ENCODE measurements at places on chromosomes 6 and 20. TPM values are rescaled to one million over a fixed set of nuclear protein-coding genes. Genes with fewer than 3 reads are reported as not detected.

Gene STX11
- 11.0 TPM for polyA plus RNA-seq

Gene TAB2
- 28.9 TPM for polyA plus RNA-seq

Gene SAYSD1
- 14.0 TPM for polyA plus RNA-seq

Gene ARHGAP40
- not detected for polyA plus RNA-seq

Gene FOXF2
- polyA plus RNA-seq, result not detected

- H3K4me3 ChIP-seq, result no peak overlapping the region
- no peak for DNase-seq
- no peak overlapping the region for H3K27ac ChIP-seq
- no peaks in the 10 kb centered on the region for H3K4me1 ChIP-seq
Observed at GRCh38 chr6:52555518-52556233, 21.2 kb downstream of the TRAM2 start.

DNA sequence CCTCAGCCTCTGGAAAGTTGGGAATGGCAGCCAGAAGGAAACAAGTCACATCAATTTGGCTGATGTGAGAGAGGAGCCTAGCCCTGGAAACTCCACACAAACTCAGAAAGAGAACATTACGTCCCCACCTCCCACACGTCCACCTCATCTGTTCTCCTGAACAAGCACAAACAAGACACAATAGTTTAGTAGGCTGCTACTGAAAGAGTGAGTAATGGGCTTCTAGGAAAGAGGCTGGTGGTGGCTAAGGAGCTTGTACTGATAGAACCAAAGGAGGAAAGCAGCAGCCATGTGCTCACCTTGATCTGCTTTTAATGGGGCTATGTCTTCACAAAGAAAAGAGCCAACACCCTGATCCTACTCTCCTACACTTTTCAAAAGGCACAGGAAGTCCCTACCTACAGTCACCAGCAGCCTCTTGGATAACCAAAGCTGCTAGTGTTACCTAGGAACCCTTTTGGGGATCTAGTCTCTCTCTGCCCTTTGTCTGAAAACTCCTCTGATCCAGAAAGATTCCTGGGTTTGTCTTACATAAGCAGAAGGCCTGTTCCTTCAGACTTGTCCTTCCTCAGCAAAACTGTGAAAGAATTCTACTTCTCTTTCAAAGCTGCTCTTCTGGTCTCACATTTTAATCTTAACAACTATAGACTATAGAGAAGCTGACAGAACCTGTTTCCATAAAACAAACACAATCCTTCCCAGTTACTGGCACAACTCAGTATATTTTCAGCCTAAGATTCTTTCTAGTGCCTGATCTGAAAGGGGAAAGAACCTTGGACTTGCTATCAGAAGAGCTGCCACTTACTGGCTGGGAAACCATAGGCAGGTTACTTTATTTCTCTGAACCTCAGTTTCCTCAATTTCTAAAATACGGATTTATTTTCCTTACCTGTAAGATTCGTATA lies 3.1 kb downstream of the PLAGL2 start:
- no peak overlapping the region for H3K4me3 ChIP-seq
- H3K27ac ChIP-seq, result no peak overlapping the region
- peaks cover 65% of the 10 kb centered on the region for H3K4me1 ChIP-seq
- H3K36me3 ChIP-seq, result peaks cover 15% of the 10 kb centered on the region
- H3K27me3 ChIP-seq, result no peaks in the 10 kb centered on the region
- DNase-seq, result no peak

- peaks cover 6% of the 10 kb centered on the region for H3K36me3 ChIP-seq
- DNase-seq, result no peak
- no peaks in the 10 kb centered on the region for H3K27me3 ChIP-seq
Observed at GRCh38 chr6:20575125-20575524, 40.9 kb downstream of the CDKAL1 start.

- no peaks in the 10 kb centered on the region for H3K36me3 ChIP-seq
- DNase-seq, result no peak
- H3K4me3 ChIP-seq, result no peak overlapping the region
- no peak overlapping the region for H3K27ac ChIP-seq
- H3K4me1 ChIP-seq, result no peaks in the 10 kb centered on the region
- H3K27me3 ChIP-seq, result no peaks in the 10 kb centered on the region
Observed at GRCh38 chr20:55057779-55058415, 582.5 kb downstream of the DOK5 start.

GRCh38 chr6:95601133-95601532 lies 23.8 kb downstream of the MANEA start:
- no peaks in the 10 kb centered on the region for H3K27me3 ChIP-seq
- no peak overlapping the region for H3K4me3 ChIP-seq
- DNase-seq, result no peak
- no peaks in the 10 kb centered on the region for H3K4me1 ChIP-seq
- no peak overlapping the region for H3K27ac ChIP-seq

DNA sequence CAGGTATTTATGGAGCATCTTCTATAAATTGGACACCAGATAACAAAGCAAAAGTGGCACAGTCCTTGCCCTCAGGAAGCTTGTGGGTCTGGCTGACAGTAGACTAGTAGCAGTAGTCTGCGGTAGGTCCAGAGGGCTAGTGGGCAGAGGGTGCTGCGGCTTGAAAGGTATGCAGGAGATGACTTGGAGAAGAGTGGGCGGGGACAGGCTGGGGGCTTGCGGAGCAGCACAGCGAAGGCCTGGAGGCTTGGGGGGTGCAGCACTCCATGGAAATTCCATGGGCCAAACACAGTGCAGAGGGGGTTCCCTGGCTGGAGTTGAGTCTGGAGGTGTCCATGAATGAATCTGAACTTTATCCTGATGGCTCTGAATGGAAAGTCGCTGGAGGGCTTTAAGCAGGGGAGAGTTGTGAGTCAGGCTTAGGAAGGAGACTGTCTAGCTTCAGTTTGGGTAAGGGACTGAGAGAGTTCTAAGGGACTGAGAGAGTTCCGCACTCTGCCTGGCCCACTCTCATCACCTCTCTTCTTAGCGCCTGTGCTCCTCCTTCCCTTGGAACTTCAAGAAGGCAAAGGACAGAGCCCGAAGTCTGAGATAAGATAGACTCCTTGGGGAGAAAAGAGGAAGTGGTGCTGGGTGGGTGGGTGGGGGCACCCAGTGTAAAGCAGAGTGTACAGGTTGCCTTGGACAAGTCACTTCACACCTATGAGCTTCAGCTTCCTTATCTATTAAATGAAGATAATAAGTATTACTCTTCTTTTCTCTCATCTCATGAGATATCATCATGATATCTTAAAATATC lies 8.8 kb downstream of the PKIG start:
- no peaks in the 10 kb centered on the region for H3K36me3 ChIP-seq
- H3K4me1 ChIP-seq, result no peaks in the 10 kb centered on the region
- H3K27ac ChIP-seq, result no peak overlapping the region
- no peak overlapping the region for H3K4me3 ChIP-seq
- no peak for DNase-seq
- H3K27me3 ChIP-seq, result no peaks in the 10 kb centered on the region

DNA sequence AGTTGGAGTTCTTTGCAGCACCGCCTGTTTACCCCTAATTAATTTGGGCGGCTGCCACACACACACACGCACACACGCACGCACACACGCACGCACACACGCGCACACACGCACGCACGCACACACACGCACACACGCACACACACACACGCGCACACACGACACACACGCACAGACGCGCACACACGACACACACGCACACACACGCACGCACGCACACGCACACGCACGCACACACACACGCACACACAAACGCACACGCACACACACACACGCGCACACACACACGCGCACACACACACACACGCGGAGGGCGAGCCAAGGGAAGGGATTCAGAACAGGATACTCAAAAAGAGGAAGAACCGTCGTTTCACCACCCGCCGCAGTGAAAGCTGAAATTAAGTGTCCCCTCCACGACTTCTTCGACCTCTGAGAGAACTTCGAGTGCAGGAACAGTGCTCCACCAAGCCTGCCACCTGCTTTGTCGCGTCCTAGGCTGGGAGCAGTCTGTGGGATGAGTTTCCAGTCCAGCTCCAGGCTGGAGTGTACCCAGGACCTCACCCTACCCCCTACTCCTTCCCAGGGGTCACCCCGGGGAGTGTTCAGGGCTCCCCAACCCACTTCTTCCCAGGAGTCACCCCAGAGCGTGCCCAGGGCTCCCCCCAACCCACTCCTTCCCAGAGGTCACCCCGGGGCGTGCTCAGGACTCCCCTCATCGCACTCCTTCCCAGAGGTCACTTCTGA lies 1.1 kb downstream of the RNASET2 start:
- H3K36me3 ChIP-seq, result peaks cover 9% of the 10 kb centered on the region
- peak overlapping the region; percentile 92 for H3K27ac ChIP-seq
- DNase-seq, result peak; percentile 56
- H3K4me1 ChIP-seq, result peaks cover 76% of the 10 kb centered on the region
- no peaks in the 10 kb centered on the region for H3K27me3 ChIP-seq

- no peak overlapping the region for H3K4me3 ChIP-seq
- no peaks in the 10 kb centered on the region for H3K27me3 ChIP-seq
- DNase-seq, result no peak
- no peaks in the 10 kb centered on the region for H3K36me3 ChIP-seq
- no peak overlapping the region for H3K27ac ChIP-seq
Observed at GRCh38 chr20:41350408-41350962, 9.9 kb downstream of the LPIN3 start.

GRCh38 chr6:79776076-79776475 lies 144.9 kb downstream of the SH3BGRL2 start:
- H3K4me3 ChIP-seq, result no peak overlapping the region
- no peaks in the 10 kb centered on the region for H3K36me3 ChIP-seq
- peaks cover 7% of the 10 kb centered on the region for H3K4me1 ChIP-seq
- DNase-seq, result no peak
- no peak overlapping the region for H3K27ac ChIP-seq
- H3K27me3 ChIP-seq, result no peaks in the 10 kb centered on the region

- no peak overlapping the region for H3K27ac ChIP-seq
- no peak for DNase-seq
- peaks cover 11% of the 10 kb centered on the region for H3K36me3 ChIP-seq
Observed at GRCh38 chr20:32325706-32326503, 32.2 kb upstream of the ASXL1 start.

GRCh38 chr6:39880594-39880993 lies 53.7 kb downstream of the MOCS1 start:
- H3K36me3 ChIP-seq, result no peaks in the 10 kb centered on the region
- no peak overlapping the region for H3K4me3 ChIP-seq
- DNase-seq, result no peak
- no peaks in the 10 kb centered on the region for H3K27me3 ChIP-seq

GRCh38 chr6:111604259-111605099 lies 1.2 kb downstream of the TRAF3IP2 start:
- no peaks in the 10 kb centered on the region for H3K27me3 ChIP-seq
- H3K36me3 ChIP-seq, result no peaks in the 10 kb centered on the region
- H3K27ac ChIP-seq, result peak overlapping the region; percentile 80
- H3K4me1 ChIP-seq, result peaks cover 43% of the 10 kb centered on the region
- no peak for DNase-seq
- H3K4me3 ChIP-seq, result peak overlapping the region; percentile 79

GRCh38 chr6:163719028-163719742 lies 304.7 kb downstream of the QKI start:
- no peak overlapping the region for H3K4me3 ChIP-seq
- no peaks in the 10 kb centered on the region for H3K27me3 ChIP-seq
- H3K36me3 ChIP-seq, result no peaks in the 10 kb centered on the region
- no peak for DNase-seq
- no peak overlapping the region for H3K27ac ChIP-seq

GRCh38 chr6:9250852-9251251 lies 815.5 kb upstream of the SLC35B3 start:
- no peak overlapping the region for H3K4me3 ChIP-seq
- no peak overlapping the region for H3K27ac ChIP-seq
- no peak for DNase-seq
- H3K36me3 ChIP-seq, result no peaks in the 10 kb centered on the region

DNA sequence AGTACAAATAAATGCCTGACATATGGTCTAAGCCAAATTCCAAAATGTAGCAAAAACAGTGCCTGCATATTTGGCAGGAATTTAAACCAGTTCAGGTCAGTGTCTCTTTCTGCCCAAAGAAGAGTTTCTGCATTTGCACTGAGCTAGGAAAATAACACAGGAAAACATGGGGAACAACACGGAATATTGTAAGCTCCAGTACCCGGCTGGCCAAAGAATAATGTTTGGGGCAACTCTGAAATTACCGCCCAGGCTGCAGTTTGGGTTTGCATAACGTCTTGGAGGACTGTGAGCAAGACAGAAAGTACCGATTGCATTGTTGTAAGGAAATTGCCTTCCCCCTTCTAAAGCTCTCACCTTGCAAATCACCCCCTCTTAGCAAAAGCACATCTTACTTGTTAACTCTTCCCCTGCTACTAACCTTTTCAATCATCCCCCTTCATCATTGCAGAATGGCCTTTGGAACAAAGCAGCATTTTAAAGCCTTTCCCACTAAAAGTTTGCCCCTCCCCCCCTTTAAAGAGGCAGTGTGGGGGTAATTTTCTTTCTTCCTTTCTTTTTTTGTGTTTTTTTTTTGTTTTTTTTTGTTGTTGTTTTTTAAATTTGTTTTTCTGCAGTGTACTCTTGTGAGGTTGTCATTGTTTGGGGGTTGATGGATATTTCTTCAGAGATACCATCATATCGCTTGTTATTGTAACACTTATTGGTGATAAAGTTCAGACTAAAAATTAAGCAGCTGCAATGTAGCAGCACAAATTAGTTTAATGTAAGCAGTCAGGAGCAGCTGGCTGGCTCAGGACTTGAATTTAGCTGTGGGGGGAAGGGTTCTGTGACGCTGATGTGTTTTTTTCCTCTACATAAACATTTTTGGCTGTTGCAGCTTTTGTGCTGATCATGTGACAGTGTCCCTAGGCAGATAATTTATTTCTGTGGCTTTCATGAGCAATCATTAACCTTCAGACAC lies 100.0 kb upstream of the CITED2 start:
- no peaks in the 10 kb centered on the region for H3K27me3 ChIP-seq
- H3K36me3 ChIP-seq, result no peaks in the 10 kb centered on the region
- DNase-seq, result no peak
- no peak overlapping the region for H3K27ac ChIP-seq
- H3K4me3 ChIP-seq, result no peak overlapping the region

- H3K4me3 ChIP-seq, result no peak overlapping the region
- no peak for DNase-seq
- no peaks in the 10 kb centered on the region for H3K36me3 ChIP-seq
Observed at GRCh38 chr6:156190270-156190669, 586.9 kb upstream of the ARID1B start.

DNA sequence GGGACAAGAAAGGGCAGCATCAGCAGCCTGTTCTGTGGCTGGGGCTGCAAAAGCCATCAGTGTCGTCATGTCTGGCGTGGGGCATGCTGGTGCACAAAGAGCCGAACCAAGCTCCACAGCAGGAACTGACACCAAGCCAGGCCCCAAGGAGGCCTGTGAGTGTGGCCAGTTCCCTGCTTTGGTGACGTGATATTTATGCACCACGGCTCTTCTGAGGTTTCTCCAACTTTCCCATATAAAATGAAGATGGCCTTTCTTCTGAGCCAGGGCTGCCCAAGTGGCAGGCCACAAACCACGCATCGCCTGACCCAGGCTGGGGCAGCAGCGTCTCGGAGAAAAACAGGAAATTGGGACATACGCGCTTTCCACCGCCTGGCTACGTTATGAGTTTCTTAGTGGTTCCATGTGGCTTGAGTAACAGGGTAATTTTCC lies 109.9 kb downstream of the RIN2 start:
- no peak for DNase-seq
- no peak overlapping the region for H3K4me3 ChIP-seq
- no peaks in the 10 kb centered on the region for H3K4me1 ChIP-seq
- H3K36me3 ChIP-seq, result no peaks in the 10 kb centered on the region

- H3K4me3 ChIP-seq, result no peak overlapping the region
- peaks cover 19% of the 10 kb centered on the region for H3K4me1 ChIP-seq
- peak; percentile 69 for DNase-seq
- no peaks in the 10 kb centered on the region for H3K27me3 ChIP-seq
- no peak overlapping the region for H3K27ac ChIP-seq
Observed at GRCh38 chr20:5056801-5057599, 55.7 kb upstream of the SLC23A2 start.

- no peaks in the 10 kb centered on the region for H3K4me1 ChIP-seq
- no peaks in the 10 kb centered on the region for H3K27me3 ChIP-seq
- H3K36me3 ChIP-seq, result no peaks in the 10 kb centered on the region
- H3K27ac ChIP-seq, result no peak overlapping the region
- H3K4me3 ChIP-seq, result no peak overlapping the region
Observed at GRCh38 chr6:39396854-39397253, 74.4 kb upstream of the KCNK16 start.
